ENCODE measurements at places on chromosomes 12 and 14.

DNA sequence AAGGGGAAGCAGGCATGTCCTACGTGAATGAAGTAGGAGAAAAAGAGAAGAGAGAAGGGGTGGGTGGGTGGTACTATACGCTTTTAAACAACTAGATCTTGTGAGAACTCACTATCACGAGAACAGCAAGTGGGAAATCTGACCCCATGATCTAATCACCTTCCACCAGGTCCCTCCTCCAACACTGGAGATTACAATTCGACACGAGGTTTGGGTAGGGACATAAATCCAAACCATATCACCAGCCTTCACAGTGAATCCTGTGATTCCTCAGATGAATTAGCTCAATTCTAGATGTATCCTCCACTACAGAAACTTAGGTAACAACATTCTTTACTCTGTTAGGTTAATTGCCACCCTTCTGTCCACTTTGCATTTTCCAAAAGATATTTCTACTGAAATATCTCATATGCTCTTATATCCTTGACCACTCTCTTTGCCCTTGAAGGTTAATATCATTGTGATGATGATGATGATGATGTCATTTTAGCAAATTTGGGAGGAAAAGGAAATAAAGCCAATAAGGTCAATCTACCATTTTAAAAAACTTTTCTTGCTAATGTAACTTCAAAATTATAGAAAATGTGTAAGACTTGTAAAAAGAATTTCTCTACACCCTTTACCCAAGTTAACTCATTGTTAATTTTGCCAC is 23.2 kb upstream of the CCNT1 start:
- no peak for DNase-seq

GRCh38 chr12:614411-614970 is 48.8 kb downstream of the NINJ2 start:
- DNase-seq = no peak

- no peak for DNase-seq
Observed at GRCh38 chr12:116968986-116969385, 58.2 kb downstream of the FBXW8 start.

- DNase-seq = no peak
Observed at GRCh38 chr12:9625019-9625418, 17.3 kb upstream of the KLRB1 start.

DNA sequence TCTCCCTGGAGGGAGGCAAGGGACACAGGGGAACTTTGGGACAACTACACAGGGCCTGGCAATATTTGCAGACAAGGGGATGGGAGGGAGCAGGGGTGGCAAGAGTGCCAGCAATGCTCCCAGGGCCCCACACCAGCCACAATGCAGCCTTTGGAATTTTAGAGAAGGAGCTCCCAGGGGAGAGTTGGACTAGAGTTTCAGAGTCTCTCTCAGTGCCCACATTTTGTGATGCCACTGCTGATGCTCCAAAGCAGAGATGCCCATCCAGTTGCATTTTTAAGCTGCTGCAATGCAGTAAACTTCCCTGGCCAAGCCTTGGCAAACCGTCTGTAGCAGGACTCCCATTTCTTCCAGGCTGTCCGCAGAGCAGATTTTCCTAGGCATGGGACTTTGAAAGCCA is 98.9 kb downstream of the ZFP36L1 start:
- no peak for DNase-seq

DNA sequence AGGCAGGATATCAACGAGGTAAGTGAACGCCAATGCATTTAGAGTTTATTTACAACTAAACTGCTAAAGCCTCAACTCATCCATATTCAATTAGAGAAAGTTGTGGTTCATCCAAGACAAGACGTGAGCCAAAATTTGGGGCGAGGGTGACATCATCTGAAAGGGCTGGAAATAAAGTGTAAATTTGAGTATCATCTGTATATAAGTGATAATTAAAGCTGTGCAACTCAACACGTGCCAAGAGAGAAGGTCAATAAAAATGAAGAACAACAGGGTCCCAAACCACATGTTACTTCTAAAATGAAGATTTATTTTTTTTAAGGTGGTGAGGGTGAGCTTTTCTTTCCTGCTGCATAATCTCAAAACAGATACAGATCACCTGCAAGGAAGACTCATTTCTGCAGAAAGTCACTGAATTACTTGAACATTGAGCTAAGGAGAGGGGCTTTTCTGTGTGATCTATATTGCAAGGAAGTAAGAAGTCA is 203.6 kb downstream of the EFCAB11 start:
- DNase-seq = no peak

GRCh38 chr12:19739195-19739776 is 300.0 kb downstream of the AEBP2 start:
- no peak for DNase-seq

GRCh38 chr12:106769078-106769477 is 5.4 kb upstream of the RIC8B start:
- no peak for DNase-seq

- no peak for DNase-seq
Observed at GRCh38 chr14:96502621-96503305, 581 bp downstream of the PAPOLA start.

DNA sequence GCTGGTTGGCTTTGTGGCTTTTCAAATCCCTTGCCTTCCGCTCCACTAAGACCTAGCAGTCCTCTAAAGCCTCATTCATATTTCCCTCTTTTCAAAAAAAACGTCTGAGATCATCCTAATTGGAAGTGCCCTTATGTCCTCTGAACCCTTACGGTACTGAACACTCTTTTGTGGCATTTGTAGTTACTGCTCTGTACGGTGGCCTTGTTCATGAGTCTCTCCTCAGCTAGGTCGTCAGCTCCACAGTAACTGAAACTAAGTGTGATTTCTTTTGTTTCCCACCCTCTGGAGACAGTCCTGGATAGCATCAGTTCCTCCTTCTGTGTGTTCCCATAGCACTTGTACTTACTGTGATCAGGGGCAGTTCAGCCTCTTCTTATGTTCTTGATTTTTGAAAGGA is 49.7 kb downstream of the DAAM1 start:
- no peak for DNase-seq

- DNase-seq = no peak
Observed at GRCh38 chr12:130401703-130402102, 64.0 kb downstream of the PIWIL1 start.

GRCh38 chr12:62292761-62293344 is 32.6 kb downstream of the USP15 start:
- DNase-seq = no peak

DNA sequence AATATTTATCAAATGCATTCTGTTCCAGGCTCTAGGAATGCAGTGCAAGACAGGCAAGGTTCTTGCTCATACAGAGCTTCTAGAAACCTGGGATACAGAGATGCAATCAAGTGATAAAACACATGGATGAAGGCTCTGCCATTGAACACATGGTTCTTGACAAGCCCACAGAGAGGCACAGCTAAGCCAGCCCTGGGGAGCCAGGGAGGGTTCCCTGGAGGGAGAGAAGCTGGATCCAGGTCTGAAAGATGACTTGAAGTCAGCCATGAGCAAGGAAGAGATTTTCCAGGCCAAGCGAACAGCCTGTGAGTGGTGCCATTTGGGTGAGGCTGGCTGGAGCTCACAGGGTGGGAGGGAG is 66.2 kb downstream of the IRF2BPL start:
- no peak for DNase-seq

- no peak for DNase-seq
Observed at GRCh38 chr14:70702161-70702560, 60.4 kb downstream of the TTC9 start.

DNA sequence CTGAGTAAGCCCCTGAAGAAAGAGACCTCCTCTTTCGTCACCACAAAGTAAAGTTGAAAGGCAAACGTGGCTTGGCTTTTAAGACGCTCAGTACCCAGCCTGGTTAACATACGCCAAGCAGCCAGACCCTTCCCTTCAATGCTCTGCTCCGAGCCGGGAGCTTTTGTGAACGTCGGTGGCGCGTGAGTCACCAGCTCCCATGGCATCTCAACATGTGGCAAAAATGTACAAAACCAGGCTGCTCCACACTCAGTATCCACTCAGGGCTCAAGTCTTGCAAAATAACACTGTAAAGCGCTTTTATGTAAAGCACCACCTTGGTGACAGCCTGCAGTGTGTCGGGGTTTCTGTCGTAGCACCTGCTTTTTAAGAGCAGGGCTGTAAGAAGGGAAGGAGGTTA is 89.0 kb downstream of the SETD3 start:
- no peak for DNase-seq

DNA sequence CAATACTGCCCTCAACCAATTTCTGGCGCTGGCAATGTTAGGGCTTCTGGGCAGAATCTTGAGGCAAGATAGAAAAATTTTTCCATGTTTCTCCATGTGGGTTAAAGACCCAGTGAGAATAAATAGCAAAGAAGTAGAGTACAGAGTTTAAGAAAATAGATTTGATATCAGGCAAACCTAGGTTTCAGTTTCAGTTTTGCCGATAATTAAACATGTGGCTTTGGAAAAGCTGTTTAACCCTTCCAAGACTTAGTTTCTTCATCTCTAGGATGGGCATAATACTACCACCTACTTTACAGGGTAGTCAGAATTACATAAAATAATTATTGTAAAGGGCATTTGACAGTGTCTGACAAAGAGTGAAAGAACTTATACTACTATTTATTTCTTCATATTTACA is 360.4 kb downstream of the PCNX1 start:
- no peak for DNase-seq

GRCh38 chr12:125064492-125064891 is 743 bp upstream of the AACS start:
- DNase-seq = no peak

DNA sequence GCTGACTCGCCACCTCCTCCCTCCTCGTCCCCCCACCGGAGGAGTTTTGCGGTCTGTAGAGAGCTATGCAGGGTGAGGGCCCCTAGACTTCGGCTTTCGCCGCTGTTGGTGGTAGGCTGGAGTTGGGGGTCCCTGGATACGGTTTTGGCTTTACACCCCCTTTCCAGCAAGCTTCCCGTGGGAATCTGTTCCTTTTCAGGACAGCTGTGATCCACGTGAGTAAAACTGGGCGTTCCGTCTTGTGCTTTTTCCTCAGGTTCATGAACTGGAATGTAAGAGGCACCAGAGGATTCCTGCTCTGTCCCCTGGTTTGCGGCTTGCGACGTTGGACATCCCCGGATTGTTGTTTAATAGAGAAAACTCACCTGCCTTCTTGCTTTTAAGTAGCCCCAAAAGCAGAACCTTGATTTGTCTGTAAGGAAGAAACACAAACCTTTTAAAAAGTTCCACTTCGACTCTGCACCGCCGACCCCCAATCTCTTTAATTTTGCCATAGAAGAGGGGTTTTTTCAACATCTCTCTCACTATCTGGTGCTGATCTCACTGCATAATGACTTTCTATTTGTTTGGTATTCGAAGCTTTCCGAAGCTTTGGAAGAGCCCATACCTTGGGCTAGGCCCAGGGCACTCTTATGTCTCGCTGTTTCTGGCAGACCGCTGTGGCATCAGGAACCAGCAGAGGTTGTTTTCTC is 490 bp downstream of the PRORP start:
- DNase-seq = no peak

DNA sequence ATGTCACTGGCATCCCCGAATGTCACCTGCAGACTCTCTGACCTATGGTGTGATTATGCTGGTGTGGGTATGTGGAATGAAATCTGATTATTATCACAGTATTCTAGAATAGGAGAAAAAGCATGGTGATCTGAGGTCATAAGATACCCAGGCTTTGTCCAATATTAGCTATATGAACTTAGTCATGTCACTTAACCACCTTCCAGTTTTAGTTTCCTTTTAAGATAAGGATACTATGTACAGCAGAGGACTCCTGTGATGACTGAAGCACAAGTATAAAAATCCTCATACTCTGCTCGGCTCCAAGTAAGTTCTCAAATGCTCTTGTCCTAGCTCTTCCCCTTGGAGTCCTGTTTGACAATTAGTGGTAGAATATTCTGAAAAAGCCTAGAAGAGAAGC is 2.8 kb downstream of the GNS start:
- no peak for DNase-seq

DNA sequence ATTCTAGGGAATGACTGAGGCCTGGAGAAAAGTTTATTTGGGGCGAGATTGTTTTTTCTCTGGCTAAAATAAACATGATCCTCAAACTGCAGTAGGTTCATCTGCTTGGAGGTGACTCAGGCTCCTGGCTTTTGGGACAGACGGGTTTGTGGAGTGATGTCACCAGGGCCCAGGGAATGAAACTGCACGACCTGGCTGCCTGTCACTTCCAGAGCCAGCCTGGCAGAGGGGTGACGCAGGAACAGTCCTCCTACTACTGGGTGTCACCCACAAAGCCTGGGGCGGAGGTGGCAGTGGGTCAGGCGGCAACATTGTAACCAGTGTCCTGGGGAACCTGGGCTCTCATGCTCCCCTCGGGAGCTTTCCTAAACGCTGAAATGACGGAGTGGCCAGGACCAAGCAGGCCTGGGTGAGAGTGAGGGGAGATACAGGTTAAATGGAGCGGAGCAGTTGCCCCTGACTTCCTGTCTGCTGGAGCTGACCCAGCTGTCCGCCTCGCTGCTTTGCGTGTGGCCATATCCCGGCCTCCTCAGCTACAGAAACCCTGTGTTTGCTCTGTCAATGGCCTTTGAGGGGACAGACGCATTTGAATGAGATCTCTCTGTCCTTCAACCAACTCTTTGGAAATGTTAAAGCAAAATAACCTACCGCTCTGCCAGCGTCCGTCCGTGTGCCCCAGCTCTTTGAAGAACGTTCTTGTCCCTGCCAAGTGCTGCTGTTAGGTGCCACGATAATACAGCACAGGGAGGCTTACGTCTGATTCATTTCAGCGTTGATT is 6.5 kb downstream of the HIP1R start:
- DNase-seq = no peak

DNA sequence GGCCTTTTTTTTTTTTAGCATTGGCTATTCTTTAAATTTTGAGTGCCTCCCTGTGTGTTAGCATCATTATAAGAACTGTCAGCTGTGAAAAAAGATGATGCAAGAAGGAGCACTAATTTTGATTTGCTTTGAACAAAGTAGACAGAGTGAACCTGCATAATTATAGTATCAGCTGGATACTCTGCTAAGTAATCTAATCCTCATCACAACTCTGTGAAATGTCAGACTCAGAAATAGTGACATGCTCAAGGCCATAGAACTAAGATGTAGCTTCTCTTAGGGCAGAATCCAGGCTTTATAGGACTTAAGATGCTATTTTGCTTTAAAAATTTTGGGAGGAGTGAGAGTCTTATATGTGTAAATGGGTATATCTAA is 31.9 kb downstream of the FBXO34 start:
- DNase-seq = no peak

GRCh38 chr12:78176643-78177042 is 345.9 kb downstream of the NAV3 start:
- DNase-seq = no peak

- DNase-seq = no peak
Observed at GRCh38 chr12:7155471-7156034, 25.4 kb downstream of the CLSTN3 start.

All from stimulated activated CD8-positive, alpha-beta memory T cell treated with anti-CD3 and anti-CD28 coated beads, Interleukin-15, amount 100 ng/mL, for 4 hours (primary cell).